ENCODE measurements at places on chromosomes 11 and 22.

DNA sequence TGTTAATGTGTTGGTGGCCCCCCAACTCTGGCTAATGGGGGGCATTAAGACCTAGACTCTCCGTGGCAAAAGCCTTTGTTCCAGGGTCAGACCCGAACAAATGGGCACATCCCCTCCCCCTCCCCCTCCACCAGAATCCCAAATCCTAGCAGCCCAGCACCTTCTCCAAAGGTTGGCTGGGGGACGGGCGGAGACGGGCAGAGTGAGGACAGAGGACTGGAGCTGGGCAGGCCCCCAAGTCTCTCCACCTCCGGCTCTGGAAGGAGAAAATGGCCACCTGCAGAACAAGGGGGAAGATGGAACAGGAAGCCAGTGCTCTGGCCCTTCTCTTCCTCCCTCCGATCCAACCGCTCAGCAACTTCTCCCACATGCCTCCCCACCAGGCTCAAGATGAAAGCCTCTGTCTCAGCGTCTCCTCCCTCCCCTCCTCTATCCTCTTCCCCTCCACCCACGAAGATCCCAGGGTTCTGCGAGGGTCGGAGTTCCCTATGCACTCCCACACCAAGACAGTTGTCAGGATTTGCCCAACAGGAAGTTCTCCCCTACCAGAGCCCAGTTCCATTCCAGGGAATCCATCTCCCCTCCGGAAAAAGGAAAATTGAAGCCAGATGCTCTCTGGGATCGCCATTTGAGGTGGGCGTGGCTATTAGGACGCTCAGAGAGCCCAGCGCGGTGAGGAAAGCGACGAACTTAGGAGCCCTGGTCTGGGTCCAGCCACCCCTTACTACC, 20.1 kb downstream of the ADA2 start:
- peak; percentile 47 for DNase-seq

GRCh38 chr11:71787098-71787823, 45.7 kb upstream of the DEFB108B start:
- peak; percentile 95 for DNase-seq

DNA sequence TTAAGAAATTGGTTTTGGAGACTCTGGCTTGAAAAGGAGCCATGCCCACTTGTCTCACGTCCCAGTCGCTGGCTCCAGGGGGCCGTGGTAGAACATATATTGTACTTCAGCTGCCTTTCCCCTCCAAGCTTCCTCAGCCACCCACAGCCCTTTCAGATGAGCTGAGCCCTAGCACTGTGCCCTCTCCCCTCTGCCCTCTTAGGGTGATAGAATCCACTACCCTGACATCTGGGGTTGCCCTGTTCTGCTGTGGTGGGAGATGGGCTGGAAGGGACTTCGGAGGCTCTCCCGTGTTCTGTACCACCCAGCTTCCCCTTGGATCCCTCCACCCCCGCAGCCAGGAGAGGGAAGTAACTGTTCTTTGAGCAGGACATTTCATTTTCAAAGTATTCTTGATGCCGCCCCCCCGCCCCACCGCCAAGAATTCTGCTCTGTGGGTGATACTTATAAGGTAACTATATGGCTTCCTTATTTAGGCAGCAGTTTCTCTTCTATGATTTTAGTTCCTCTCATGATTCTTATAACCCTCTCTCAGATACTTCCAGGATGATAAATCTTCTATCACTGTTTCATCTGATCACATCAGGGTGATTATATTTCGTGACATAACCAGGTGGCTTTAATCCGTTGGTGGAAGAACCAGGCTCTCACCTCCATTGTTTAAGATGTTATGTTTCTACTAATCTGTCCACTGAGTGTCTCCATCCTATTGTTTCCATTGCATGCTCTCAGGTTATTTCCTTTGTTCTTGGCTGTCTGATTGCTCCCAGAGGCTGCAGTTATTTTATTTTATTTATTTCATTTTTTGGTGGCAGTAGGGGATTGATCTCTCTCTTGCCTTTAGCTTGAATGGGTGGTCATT, 24.1 kb downstream of the ZBTB16 start:
- DNase-seq = no peak

DNA sequence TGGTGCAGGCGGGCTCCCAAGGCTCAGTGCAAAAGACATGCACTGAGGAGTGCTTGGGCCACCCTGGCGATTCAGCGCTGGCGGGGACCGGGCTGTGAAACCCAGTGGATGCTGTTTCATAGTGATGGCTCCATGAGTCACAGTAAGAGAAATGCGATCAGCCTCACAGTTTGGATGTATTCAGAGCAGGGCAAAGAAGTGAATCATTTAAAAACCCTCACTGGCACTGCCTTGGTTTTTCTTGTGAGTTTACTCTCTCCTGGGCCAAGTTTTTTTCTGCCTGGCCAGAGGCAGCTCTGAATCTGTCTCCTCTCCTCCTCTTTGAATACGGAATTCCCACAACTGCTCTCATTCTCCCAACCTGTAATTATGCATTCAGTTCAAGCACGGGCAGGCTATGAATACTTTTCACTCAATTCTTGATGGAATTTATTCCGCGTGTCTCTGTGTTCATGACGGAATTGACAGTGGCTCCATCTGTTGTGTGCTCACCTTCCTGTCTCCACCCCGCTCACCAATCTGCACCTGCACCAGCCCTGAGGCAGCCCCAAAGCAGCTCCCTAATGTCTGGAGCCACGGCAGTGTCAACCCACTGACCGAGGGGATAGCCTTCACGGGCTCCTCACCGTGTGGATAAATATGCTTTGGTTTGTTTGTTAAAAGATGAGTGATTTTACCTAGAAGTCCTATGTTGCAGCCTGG, 14.9 kb downstream of the ADAMTS8 start:
- no peak for DNase-seq

DNA sequence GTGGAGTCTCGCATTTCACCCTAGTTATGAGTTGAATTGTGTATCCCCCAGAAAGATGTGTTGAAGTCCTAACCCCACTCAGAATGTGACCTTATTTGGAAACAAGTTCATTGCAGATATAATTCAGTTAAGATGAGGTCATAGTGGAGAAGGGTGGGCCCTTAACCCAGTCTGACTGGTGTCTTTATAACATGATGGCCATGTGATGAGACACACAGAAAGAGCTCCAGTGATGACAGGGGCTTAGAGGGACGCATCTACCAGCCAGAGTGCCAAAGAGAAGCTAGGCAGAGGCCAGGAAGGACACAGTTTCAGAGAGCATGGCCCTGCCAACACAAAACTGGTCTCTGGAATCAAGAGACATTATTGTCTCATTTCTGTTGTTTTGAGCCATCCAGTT, 50.3 kb downstream of the LARGE1 start:
- DNase-seq = peak; percentile 16

Measured in foreskin melanocyte (primary cell).